Activated CD4-positive, CD25-positive, alpha-beta regulatory T cell treated with anti-CD3 and anti-CD28 coated beads, Interleukin-2, amount 50 U/mL, for 24 hours (primary cell): ENCODE measurements at places on chromosomes 12 and 14.
A peak's percentile ranks its signal among the peaks of the same experiment; 100 is the strongest.

DNA sequence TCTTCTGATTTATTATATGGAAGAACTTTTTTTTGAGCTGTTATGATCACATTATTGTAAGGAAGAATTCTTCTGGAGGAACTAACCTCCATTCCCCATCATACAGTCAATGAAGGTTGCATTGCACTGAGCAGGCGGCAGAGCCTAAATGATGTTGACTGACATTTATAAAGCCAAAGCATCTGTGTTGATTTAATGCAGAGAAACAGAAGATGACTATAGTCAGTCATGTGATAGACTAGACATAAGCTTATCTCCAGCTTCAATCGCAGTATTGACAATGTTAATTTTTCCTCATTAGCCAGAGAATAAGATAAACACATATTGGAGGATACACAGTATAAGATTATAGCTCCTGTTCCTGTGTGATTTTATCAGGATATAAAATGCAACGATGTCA is 82.0 kb downstream of the PRICKLE1 start:
- ATAC-seq, result no peak

- ATAC-seq, result no peak
Observed at GRCh38 chr12:118959985-118960560, 21.3 kb upstream of the SRRM4 start.

- peak; percentile 1 for ATAC-seq
Observed at GRCh38 chr12:111404362-111405148, 1.2 kb upstream of the SH2B3 start.

- ATAC-seq, result no peak
Observed at GRCh38 chr12:124607681-124608425, 40.4 kb upstream of the NCOR2 start.
